ENCODE measurements at places on chromosomes 6 and 20. TPM values are rescaled to one million over a fixed set of nuclear protein-coding genes. Genes with fewer than 3 reads are reported as not detected.

BAG2 gene
- 0.20 TPM for polyA plus RNA-seq

GRCh38 chr6:17665132-17665531 is 41.6 kb downstream of the NUP153 start:
- peaks cover 83% of the 10 kb centered on the region for H3K36me3 ChIP-seq
- no peaks in the 10 kb centered on the region for H3K27me3 ChIP-seq
- H3K27ac ChIP-seq: no peak overlapping the region

- H3K4me3 ChIP-seq: no peak overlapping the region
- DNase-seq: no peak
- no peak overlapping the region for H3K27ac ChIP-seq
- H3K4me1 ChIP-seq: no peaks in the 10 kb centered on the region
- H3K36me3 ChIP-seq: no peaks in the 10 kb centered on the region
Observed at GRCh38 chr20:16752901-16753300, 4.7 kb downstream of the OTOR start.

- H3K27ac ChIP-seq: no peak overlapping the region
- H3K36me3 ChIP-seq: peaks cover 4% of the 10 kb centered on the region
- no peak overlapping the region for H3K4me3 ChIP-seq
- no peak for DNase-seq
- H3K4me1 ChIP-seq: no peaks in the 10 kb centered on the region
Observed at GRCh38 chr6:118843685-118844390, 50.1 kb upstream of the ASF1A start.

- no peak overlapping the region for H3K4me3 ChIP-seq
- no peaks in the 10 kb centered on the region for H3K27me3 ChIP-seq
- DNase-seq: no peak
- H3K36me3 ChIP-seq: peaks cover 5% of the 10 kb centered on the region
- no peak overlapping the region for H3K27ac ChIP-seq
- no peaks in the 10 kb centered on the region for H3K4me1 ChIP-seq
Observed at GRCh38 chr20:62039738-62040137, 25.9 kb downstream of the TAF4 start.

DNA sequence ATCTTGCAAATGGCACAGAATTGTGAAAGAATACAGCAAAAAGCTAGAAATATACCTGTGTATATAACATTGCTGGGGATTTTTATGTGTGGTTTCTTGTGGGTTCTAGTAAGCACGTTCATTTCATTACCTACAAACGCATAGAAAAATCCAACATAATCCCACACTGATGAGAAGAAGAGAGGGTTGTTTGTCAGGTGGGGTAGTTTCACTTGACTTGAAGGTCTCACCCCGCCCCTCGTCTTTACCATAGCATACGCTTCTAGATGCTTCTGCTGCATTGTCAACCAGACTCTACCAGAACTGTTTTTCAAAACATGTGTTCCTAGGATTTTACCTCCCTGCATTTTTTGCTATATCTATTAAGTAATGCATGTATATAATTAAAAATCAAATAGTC is 284.1 kb upstream of the TAB2 start:
- no peak overlapping the region for H3K27ac ChIP-seq
- H3K4me1 ChIP-seq: no peaks in the 10 kb centered on the region
- DNase-seq: no peak
- no peaks in the 10 kb centered on the region for H3K36me3 ChIP-seq
- H3K27me3 ChIP-seq: no peaks in the 10 kb centered on the region

All from CD14-positive monocyte (primary cell).